Activated T-helper 1 cell treated with anti-CD3 and anti-CD28 coated beads, Interleukin-2, amount 50 U/mL, for 16 hours (primary cell): ENCODE measurements at places on chromosomes 2 and 18.

DNA sequence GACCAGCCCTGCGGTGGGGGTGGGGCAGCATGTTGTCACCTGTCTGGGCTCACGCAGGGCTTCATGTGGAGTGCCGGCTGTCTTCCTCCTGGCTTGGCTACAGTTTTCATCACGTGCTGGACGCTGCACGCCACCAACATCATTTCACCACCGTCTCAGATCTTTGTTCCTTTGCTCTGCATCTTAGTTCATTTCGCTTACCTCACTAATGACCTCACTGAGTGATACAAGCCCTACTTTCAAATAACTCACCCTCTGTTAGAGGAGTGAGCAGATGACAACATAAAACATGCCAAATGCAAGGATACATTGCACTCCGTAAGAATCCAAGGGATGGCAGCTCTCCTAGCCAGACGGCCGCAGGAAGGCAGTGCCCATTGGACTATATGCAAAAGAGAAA is 527.5 kb downstream of the GALR1 start:
- DNase-seq, result no peak

GRCh38 chr2:62217970-62218369 is 22.1 kb downstream of the B3GNT2 start:
- DNase-seq, result no peak

DNA sequence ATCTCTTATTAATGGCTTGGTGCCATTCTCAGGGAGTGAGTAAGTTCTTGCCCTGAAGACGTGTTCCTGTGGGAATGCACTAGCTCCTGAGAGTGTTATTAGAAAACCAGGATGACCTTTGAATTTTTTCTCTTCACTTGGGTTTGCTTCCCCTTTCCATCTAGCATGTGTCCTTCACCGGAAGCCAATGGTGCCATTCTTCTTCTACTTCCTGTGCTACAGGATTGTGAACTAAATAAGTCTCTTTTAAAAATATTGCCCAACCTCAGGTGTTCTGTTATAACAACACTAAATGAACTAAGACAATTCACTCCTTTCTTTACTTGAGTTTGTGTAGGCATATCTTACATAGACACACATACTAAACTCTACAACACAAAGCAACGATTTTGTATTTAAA is 447.0 kb downstream of the SOX11 start:
- no peak for DNase-seq

- no peak for DNase-seq
Measured at GRCh38 chr18:39870591-39870990, 2084.4 kb upstream of the PIK3C3 start.

GRCh38 chr18:27546991-27547390 is 361.9 kb upstream of the CHST9 start:
- no peak for DNase-seq

GRCh38 chr2:8121826-8122513 is 559.9 kb upstream of the ID2 start:
- DNase-seq, result no peak

DNA sequence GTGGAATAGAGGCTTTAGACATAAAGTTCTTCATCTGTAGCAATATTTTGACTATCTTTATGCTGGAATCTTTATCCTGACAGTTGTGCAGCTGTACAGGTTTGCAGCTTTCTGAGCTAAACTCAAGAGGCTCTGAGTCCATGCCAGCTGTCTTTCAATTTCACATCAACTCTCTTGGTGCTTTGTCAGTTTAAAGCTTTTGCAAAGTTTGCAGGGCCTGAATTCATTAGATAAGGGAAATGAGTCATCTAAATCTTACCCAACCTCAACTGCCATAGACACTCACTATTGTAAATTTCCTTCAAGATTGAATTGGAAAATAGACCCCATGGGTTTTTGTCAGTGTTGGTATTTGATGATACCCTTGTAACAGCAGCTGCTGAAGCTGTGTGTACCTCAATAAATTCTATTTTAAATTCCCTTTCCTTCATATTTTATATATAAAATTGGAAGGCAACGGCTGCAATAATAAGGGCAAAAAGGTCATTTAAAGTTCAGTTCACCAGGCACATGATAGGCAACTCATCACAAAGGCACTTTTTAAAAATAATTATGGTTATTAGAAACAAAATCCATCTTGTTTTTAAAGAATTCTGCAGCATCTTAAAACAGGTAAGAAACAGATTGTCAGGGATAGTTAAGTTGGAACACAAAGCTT is 169.9 kb upstream of the SLC39A10 start:
- no peak for DNase-seq

DNA sequence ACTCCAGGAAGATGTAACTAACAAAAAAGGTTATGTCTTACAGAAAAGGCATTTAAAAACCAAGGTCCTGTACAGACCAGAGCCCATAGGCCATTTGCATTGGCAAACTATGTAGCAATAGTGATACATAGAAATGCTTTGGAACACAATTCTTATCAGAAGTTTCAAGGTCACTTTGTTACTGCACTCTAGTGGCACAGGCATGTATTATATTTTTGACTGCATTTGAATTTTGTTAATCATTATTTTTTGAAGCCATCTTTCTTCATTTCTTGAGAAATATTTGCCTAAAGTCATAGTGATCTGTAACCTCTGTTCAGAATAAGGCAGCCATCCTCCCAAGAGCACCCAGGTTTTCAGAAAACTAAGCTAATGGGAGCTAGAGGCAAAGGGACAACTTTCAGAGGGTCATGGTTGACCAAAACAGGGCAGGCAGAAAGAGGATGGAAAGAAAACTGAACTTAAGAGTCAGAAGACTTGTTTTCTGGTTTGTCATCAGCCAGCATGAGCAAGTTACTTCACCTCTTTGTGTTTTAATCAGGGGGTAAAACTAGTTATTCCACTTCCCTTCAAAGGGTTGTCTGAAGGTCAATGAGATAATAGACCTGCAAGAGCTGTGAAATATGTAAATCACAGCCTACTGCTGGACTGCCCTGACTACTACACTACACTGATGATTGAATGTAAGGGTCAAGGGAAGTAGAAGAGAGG is 41.5 kb downstream of the SLC38A11 start:
- no peak for DNase-seq
